ENCODE measurements at places on chromosomes 12 and 14.

DNA sequence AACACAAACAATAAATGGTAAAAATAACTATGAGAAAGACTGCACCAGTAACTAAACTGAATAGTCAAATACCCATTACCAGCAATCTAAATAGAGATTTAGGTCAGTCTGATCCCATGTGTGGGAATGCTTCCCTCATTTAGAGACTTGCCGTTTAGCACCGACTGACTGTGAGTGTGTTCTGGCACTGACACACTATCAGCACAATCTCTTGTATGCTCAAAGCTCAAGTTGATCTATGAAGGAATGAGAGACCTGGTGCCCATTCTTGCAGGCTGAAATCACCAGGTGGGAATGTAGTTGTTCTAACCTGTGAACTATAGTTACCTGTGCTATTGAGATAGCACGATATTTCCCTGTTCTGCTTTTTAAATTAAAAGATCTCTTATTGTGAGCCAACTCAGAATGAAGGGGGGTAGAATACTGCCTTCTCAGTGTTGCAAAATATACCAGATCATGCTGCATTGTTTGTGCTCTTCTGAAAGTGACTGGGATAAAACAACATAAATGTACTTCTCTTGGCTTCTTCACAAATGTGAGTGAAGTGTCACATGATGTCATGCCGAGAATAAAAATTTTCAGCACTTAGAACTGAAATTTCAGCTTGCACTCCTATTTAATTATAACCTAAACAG lies 99.6 kb downstream of the LIN7A start:
- DNase-seq = no peak

DNA sequence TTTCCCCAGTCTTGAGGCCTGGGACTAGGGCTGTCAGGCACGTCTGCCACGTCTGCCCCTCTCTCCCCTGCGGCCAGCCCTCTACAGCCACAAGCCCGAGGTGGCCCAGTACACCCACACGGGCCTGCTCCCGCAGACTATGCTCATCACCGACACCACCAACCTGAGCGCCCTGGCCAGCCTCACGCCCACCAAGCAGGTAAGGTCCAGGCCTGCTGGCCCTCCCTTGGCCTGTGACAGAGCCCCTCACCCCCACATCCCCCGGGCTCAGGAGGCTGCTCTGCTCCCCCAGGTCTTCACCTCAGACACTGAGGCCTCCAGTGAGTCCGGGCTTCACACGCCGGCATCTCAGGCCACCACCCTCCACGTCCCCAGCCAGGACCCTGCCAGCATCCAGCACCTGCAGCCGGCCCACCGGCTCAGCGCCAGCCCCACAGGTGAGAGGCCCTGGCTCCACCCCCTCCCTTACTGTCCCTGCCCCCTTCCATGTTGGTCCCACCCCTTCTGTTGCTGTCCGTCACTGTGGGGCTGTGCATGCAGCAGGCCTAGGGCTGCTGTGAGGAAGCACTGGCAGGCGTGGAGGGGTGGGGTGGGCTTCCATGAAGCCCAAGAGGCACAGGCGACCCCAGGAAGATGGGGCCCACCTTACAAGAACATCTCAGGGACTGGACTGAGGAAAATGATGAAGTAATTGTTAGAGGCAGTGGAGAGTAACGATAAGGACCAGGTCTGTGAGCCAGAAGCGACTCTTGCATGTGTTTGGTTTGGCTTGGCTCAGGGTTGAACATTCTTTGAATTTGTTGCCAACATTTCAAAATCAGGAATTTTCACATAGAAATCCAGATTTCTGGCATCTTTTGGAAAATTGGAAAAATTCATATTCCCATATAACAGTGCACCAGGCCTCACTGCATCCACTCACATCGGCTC lies 16.8 kb downstream of the C12orf43 start:
- DNase-seq = no peak

DNA sequence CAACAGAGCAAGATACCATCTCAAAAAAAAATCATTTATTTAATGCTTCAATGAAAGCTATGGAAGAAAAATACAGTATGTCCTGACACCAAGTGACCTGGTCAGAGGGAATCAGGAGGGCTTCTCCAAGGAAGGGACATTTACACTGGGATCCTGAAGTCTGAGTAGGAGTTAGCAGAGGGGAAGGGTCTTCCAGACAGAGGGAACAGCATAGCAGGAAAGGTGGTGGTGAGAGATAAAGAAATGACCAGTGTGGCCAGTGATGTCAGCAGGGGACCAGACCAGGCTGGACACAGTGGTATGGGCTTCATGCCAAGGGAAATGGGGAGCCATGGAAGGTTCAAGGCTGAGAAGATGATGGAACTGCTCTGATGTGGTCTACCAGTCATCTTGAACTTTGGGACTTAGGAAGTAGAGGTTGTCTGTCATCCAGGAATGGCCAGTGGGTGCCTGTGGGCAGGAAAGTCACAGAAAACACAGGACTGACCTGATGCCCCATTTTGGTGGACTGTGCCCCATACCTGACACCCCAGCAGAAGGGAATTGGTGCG lies 7.8 kb upstream of the TCHP start:
- DNase-seq = no peak

DNA sequence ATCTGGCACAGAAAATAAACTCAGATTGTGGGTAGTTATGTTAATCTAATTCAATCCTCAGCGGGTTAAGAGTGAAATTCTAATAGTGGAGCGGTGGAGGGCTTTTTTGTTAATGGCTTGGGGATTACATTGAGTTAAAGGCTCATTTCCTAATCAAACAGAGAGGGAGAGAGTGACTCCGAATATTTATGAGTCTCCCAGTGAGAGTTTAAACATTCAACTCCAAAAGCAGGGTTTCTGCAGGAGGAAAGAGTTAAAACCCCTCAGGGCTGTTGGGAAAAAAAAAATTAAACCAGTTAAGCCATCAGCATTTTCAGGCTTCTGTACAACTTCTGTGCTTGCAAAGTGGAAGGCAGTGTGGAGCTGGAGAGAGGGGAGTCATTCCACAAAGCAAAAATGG lies 62.1 kb upstream of the ESRRB start:
- DNase-seq = no peak

DNA sequence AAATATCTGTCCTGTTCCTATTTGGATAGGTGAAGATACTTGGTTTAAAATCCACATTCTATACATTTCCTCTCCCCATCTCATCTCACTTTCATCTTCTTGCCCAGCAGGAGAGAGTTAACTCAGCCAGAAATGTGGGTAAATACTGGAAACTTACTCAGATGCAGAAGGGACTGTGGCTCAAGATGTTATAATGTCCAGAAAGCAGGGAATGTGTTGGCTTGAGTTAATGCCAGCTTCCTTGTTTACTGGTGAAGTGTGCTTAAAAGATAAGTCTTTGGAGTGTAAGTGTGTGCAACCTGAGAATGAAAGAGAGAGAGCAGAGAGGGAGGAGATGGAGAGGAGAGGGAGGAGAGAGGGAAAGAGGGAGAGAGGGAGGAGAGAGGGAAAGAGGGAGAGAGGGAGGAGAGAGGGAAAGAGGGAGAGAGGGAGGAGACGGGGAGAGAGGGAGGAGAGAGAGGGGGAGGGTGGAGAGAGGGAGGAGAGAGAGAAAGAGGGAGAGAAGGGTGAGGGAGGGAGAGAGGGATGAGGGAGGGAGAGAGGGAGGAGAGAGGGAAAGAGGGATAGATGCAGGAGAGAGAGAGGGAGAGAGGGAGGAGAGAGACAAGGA lies 22.0 kb upstream of the SNRPF start:
- DNase-seq = no peak

DNA sequence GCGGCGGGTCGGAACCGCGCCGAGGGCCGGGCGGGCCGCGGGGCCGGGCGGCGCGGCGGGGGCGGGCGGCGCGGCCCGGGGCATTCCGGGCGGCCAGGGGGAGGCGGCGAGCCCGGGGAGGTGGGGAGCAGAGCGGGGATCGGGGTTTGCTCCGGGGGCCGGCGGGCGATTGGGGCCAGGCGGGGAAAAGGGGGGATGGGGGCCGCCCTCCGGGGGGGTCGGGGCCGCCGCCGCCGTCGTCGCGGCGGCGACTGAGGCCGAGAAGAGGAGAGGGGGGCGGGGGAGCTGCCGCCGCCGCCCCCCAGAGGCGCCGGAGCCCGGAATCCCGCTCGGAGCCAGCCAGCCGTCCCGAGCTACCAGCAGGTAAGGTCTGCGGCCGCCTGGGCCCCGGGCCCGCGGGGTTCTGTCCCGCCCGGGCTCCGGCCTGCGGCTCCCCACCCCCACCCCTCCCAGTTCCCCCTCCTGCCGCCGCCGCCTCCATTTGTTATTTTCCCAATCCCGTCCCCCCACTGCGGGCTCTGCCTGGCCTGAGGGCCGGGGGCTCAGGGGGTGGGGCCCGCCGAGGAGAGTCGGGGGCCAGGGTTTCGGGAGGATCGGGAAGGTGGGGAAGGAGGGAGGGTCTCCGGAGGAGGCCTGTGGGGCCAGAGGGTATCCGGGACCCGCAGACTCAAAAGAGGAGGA lies 403 bp downstream of the ATN1 start:
- no peak for DNase-seq

GRCh38 chr12:71220260-71220659 lies 62.5 kb upstream of the TSPAN8 start:
- no peak for DNase-seq

DNA sequence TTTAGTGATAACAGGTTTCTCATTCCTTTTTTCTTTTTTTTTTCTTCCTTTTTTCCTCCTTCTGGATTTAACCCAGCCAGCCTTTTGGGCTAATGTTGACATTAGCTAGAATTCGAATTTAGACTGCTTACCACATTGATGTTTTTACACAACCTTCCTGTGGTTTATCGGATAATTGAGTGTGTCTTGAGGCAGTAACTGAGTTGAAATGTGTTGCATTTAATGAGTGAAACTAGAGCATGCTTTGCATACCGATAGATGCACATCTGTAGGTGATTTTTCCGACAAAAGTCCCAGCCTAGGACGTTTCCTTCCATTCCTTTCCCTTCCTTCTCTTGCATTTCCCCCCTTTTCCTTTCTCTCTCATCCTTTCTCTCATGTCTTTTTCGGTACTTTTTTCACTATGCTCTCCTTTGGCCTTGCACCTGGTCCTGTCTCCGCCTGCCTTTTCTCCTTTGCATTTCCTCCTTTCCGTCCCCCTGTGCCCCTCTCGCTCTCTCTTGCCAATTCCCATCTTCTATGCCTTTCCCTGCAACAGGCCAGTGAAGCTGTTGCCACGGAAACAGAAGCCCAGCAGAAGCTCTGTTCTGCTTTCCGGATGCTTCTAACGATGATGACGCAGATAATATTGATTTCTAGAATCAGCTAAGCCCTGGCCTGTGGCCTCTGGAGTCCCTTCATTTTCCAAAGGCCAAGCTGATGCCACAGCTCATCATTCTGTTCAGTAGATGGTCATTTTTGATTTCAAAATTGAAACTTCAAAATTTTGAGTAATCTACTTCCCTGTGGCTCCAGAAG lies 76.1 kb downstream of the SLC25A47 start:
- no peak for DNase-seq

- DNase-seq = no peak
Observed at GRCh38 chr12:84072961-84073360, 839.6 kb downstream of the SLC6A15 start.

- DNase-seq = no peak
Observed at GRCh38 chr12:11564984-11565651, 84.4 kb upstream of the ETV6 start.

- DNase-seq = no peak
Observed at GRCh38 chr12:104485651-104486362, 29.1 kb downstream of the CHST11 start.

DNA sequence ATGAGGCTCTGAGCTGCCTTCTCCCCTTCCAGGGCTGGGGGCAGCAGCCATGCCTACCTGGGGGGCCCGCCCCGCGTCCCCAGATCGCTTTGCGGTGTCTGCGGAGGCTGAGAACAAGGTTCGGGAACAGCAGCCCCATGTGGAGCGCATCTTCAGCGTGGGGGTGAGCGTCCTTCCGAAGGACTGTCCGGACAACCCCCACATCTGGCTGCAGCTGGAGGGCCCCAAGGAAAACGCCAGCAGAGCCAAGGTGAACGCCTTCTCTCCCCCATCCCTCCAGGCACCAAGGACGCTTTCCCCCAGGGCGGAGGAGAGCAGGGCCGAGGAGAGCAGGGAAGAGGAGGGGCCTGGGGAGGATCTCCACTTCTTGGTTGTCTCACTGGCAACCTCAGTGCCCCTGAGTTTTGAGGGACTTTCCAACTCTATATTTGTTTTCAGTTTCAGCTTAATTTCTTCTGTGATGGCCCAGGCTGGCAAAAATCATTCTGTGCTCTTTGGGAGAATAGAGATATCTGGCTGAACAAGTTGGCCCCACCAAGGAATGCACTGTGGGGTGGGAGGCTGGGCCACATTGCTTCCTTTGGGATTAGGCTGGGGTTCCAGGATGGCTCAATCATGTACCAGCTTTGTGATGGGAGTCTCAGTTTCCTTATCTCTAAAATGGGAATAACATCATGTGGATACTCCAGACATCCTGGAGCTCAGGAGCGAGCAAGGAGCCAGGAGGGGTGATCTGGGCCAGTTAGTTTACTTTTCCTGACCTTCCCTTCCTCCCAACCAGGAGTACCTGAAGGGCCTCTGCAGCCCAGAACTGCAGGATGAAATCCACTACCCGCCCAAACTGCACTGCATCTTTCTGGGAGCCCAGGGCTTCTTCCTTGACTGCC lies 1.2 kb downstream of the KHNYN start:
- DNase-seq = no peak

DNA sequence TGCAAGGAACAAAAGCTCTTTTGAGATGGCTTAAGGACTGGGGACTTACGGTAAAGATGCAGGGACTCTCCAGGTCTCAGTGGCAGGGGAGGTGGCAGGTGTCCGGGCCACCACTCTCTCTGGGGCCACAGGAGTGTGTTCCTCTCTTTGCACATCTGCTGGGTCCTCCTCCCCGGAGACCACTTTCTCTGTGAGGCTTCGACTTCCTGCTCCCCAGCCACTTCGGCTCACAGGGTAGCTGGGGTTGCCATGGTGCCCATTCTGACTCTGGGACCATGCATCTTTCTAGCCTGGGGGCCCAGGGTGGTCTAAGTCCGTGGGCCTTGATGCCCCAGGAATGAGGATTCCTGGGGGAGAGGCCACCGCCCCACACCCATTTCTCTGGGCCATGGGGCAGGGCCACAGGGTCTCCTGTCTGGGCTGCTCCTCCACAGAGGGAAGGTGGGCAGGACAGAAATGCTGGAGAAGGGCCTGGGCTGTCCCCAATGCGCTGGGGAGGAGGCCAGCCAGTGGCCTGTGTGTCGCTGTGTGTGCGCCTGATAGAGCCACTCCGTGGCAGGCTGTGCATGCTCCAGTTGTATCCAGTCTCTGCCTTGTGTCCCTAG lies 38.5 kb downstream of the CCDC92 start:
- DNase-seq = no peak

Measured in NK-92 treated with Interleukin-12 subunit alpha and Interleukin-12 subunit beta, amount 100 ng/mL, for 24 hours (cell line).